ENCODE measurements at places on chromosomes 2 and 18.

GRCh38 chr2:109685453-109685852 is 71.3 kb downstream of the SOWAHC start:
- DNase-seq = no peak

- no peak for DNase-seq
These were observed 68.4 kb downstream of the POLR1A start for GRCh38 chr2:86037141-86037794.

GRCh38 chr2:150548527-150548926 is 61.1 kb upstream of the RND3 start:
- DNase-seq = no peak

DNA sequence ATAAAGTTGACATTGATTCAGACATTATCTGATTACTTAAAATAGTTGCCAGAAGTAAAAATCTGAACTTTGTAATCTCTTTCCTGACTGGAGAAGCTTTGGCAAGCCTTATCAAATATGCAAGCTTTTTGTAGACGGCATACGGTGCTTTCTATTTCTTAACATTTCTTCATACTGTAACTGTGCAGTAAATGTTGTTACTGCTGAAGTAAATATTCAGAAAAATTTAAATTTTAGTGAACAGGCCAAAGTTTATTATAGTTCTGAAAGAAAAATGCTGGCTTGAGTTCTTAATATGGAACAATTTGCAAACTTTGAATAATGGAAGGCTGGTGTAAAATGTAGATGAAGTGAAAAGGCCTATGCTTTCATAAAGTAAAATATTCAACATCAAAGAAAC is 1.8 kb downstream of the TTN start:
- DNase-seq = no peak

DNA sequence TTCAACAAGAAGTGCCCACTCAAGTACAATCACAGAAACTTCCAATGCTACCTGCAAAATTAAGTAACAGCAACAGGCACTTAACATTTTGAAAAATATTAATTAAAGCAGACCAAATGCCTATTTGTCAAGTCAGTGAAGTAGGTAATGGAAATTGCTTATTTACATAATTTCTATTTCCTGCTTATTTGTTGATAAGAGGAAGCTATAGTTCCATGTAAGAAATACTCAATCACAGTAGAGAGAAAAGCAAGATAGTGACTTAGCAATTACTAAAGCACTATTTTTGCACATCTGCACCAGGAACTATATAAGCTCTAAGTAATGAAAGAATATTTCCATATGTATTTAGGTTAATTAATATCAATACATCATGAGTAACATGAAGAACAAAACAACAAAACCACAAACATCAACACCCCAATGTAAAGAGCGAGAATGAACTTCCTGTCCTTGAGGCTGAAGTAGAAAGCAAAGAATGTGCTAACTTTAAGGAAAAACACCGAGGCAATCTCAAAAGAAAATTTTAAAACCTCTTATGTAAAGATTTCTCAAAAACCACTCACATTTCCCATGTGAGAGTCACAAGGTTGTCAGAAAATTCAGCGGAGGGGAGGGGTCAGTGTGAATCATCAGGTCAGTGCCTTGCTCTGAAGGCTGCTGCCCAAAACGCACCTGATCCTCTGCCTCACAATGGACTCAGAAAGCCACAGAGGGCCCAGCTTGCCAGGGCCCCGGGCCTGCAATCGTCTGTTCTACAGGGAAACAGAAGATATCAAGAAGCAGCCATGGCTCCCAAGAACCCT is 12.5 kb downstream of the NPC1 start:
- DNase-seq = no peak

DNA sequence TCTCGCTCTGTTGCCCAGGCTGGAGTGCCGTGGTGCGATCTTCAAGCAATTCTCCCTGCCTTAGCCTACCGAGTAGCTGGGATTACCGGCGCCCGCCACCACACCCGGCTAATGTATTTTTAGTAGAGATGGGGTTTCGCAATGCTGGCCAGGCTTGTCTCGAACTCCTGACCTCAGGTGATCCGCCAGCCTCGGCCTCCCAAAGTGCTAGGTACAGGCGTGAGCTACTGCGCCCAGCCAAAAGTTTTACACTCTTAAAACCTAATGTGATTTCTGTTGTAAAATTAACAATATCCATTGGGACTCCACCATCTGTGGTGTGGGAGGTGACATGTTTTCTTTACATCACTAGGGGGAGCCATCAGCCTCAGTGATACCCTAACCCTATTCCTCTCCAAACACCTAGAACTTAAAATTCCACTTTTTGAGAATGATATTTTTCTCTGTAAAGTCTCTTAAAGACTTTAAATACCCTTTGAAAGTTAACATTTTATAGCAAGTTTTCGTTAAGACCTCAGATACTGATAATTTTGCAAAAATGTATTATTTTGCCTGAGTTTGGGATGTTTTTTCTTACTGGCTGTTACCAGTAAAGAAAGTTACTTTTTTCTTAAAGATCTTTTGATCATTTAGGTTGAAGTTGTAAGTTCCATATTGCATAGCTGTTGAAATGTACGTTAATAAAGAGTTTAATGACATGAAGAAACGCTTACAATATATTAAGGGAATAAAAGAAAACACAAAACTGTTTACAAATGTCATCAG is 11.6 kb upstream of the EIF2AK2 start:
- DNase-seq = no peak

DNA sequence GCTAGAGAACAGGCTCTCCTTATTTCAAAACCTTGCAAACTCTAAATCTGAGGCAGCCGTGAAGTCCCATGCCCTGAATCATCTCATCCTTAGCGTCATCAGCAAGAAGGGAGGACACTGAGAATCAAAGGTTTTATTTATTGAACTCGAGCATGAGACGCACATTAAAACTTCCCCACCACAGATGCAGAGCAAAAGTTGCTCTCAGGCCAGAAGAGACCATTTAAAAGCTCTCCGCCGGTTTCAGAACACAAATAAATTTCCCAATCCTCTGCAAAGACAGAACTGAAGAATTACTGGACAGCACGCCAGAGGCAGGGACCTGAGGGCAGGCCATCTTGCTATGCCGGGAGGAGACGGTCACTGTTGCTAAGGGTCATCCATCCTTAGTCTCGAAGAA is 1.3 kb downstream of the AMMECR1L start:
- DNase-seq = no peak

- DNase-seq = no peak
These were observed 271.1 kb upstream of the VWC2L start for GRCh38 chr2:214139630-214140284.

DNA sequence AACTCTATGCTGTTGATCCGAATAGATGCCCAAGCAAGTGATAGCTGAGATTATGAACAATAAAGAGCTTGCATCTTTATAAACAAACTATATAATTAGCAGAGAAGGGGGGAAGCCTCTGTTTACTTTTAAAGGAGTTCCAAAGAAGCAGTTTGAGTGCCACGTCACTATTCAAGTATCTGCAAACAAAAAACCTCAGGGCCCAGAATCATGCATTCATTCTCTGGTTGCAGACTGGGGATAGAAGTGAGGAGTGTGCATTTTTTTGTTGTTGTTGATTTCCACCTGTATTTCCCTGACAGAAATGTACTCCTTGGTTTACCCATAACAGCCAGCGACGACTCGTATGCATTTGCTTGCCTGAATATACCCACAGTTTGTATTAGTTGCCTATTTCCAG is 264.3 kb downstream of the PTGR3 start:
- DNase-seq = no peak

- DNase-seq = no peak
These were observed 68.9 kb downstream of the BIRC6 start for GRCh38 chr2:32425719-32426141.

GRCh38 chr2:191679818-191680600 is 2.1 kb downstream of the NABP1 start:
- no peak for DNase-seq

DNA sequence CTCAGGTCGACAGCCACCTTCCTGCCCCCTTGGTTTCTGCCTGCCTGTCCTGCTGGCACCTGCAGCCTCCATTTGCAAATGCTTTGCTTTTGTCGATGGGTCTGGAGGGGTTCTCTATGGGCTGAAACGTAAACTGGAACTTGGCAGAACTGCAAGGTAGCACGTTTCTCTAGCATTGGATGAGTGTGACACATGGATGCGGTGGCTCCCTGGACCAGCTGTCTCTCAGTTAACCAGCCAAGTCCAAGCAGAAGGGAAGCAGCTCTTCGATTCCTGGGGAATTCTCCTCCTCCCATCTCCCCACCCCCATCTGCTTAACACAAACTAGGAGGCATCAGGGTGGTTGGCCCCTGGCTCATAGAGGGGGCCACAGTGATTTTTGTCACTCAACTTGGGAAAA is 57.3 kb downstream of the ITGB1BP1 start:
- DNase-seq = no peak

DNA sequence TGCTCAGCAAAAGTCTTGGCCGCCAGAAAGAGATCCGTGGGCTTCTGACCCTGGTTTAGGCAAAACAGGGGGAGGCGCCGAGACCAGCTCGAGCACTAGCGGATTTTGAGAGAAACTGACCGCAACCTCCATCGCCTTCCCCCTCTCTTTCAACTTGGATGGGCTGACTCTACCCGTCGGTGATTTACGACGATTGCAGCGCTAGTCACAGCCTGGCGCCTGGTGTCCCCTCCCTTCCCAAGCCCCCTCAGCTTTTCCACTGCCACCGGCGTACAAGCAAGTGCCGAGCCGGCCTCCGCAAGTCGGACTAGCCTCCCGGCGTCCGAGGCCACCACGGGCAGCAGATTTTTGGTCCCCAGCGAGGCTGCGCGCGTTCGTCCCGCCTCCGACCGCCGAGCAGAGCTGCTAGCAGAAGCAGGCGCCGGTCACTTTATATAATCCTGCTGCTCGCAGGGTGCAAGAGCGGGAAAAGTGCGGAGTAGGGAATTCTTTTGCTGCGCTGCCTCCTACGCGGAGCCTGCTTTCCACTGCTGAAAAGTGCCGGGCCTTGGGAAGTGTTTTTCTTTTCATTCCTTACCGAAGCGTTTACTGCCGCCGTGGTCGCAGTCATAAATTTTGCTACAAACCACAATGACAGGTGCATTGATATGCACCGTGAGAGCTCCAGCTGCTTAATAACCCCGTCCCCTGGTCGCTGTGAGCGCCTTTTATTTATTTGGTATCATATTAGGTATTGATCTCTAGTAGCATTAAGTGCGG is 7.7 kb downstream of the HOXD3 start:
- no peak for DNase-seq

- no peak for DNase-seq
These were observed 1.2 kb downstream of the EPB41L3 start for GRCh38 chr18:5542515-5543035.

GRCh38 chr2:112783187-112783714 is 1.0 kb downstream of the IL1A start:
- DNase-seq = no peak

DNA sequence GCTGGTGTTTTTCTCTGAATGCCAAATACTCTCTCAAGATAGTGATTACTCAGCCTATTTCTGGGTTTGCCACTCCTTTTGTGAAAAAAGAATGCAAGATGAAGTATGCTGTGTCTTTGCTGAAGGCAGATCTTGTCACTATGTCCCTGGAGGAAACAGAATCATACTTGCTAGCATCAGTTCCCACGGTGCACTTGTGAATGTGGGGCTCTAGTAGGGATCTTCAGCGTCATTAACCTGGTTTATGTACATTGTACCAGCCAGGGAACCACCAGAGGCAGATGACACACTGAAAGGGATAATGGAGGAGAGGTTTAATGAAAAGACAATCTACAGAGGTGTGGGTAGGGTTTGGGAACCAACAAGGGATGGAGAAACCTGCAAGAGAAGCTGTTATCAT is 131.0 kb upstream of the CXCR4 start:
- no peak for DNase-seq

- no peak for DNase-seq
These were observed 39.6 kb downstream of the TTC39C start for GRCh38 chr18:24054130-24054529.

Data from NCI-H187 (cell line).